Activated T-helper 1 cell treated with anti-CD3 and anti-CD28 coated beads, Interleukin-12 subunit alpha, Interleukin-12 subunit beta, Interleukin-2, Interleukin-4 antibody, amounts not matched to agents 30 ng/mL and 10 ng/mL and 1 ng/mL, durations not matched to agents 14 hours and 24 hours and 36 hours (primary cell): ENCODE measurements at places on chromosomes 2 and 18.
A peak's percentile ranks its signal among the peaks of the same experiment; 100 is the strongest.

DNA sequence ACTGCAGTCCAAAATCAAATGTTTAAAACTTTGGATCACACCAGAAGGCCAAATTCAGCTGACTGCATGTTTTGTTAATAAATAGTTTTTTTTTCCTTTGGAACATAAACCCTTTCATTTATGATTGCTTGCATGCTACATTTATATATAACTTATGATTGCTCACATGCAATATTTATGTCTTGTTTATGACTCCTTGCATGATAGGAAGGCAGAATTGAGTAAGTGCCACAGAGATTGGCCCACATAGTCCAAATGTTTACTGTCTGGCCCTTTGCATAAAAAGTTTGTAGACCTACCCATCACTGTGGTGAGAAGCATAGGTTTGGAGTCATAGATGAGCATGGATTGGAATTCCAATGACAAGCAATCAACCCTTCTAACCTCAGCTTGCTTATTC, 30.8 kb downstream of the WDFY1 start:
- DNase-seq = no peak
- H3K36me3 ChIP-seq = peaks cover 24% of the 10 kb centered on the region
- H3K4me3 ChIP-seq = no peak overlapping the region
- peaks cover 4% of the 10 kb centered on the region for H3K4me1 ChIP-seq

DNA sequence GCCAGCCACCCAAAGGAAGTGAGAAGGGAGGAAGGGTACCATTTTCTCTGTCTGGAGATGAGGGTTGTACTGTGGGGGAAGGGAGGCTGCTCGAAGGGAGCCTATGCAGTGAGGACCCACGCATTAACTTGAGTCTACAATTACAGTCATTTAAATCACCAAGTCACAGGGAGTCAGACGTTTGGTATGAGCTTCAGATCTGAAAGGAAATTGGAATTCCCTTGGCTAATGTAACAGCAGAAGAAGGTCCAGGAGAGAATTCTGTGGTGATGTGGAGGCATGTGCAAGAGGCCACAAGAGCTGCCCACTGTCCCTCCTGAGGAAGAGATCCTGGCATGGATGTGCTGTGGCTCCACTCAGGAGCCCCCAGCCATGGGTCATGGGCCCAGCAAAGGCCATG, 22.5 kb downstream of the DAPL1 start:
- no peak overlapping the region for H3K4me3 ChIP-seq
- no peak for DNase-seq
- H3K27me3 ChIP-seq = no peaks in the 10 kb centered on the region
- no peaks in the 10 kb centered on the region for H3K4me1 ChIP-seq

DNA sequence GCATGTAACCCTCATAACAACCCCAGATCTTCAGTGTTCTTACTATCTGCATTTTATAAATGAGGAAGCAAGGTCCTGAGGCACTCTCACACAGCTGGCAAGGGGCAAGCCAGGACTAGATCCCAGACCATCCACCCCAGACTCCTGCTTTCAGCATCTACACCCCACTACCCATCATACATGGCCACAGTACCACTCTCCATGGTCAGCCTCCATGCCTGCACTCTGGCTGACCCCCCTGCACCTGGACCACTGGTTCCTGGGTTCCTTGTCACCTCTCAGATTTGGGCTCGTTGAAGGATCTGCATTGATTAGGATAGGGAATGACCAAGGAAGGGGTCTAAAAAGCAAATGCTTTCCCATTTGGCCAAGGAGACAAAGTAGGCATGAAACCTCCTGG, 36.0 kb upstream of the TEX51 start:
- no peak overlapping the region for H3K27ac ChIP-seq
- H3K27me3 ChIP-seq = peaks cover 2% of the 10 kb centered on the region
- no peaks in the 10 kb centered on the region for H3K36me3 ChIP-seq

GRCh38 chr2:28567061-28567471, 71.2 kb downstream of the PLB1 start:
- peaks cover 24% of the 10 kb centered on the region for H3K4me1 ChIP-seq
- DNase-seq = no peak
- peak overlapping the region; percentile 32 for H3K27ac ChIP-seq
- peaks cover 1% of the 10 kb centered on the region for H3K36me3 ChIP-seq
- H3K4me3 ChIP-seq = peak overlapping the region; percentile 86
- H3K27me3 ChIP-seq = peaks cover 6% of the 10 kb centered on the region

- H3K27me3 ChIP-seq = peaks cover 4% of the 10 kb centered on the region
- no peak overlapping the region for H3K4me3 ChIP-seq
- no peak overlapping the region for H3K27ac ChIP-seq
- peaks cover 10% of the 10 kb centered on the region for H3K4me1 ChIP-seq
These were observed 21.8 kb upstream of the RAB27B start for GRCh38 chr18:54806526-54806925.

DNA sequence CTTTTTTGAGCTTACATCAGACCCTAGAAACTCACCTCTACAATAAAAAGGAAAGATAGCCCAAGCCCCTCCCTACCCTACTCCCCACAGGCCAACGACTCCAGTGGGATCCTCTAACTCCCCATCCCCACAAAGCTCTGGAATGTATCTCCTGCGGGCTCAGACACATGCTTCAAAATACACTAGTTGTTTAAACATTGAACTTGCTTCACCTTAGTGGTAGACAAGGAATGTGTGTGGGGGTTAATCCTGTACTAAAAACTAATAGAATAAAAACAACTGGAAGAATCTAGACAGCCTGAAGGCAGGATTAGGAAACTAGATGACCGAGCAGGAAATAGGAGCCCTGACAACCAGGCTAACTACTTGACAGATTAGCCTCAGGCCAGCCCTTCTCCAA, 211.5 kb downstream of the SUCLG1 start:
- no peak for DNase-seq
- H3K27ac ChIP-seq = no peak overlapping the region
- H3K4me3 ChIP-seq = no peak overlapping the region
- no peaks in the 10 kb centered on the region for H3K36me3 ChIP-seq
- no peaks in the 10 kb centered on the region for H3K4me1 ChIP-seq

- DNase-seq = no peak
- no peak overlapping the region for H3K27ac ChIP-seq
- no peaks in the 10 kb centered on the region for H3K4me1 ChIP-seq
These were observed 122.1 kb upstream of the HS6ST1 start for GRCh38 chr2:128440666-128441340.

DNA sequence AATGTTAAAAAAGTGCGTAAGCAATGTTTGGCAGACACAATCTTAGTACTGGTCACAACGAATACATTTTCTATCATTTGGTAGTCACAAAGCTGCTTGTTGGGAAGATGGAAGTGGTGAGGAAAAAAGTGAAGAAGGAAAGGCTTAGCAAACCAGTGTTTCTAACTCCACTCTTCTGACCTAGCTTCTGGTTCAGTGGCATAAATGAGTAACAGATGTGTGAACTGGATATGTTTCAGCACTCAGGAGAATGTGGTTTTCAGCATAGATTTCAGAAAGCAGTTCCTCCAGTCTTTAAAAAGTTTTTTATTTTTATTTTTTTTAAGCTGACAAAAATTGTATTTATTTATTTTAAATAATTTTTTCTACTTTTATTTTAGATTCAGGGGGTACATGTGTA, 357.1 kb downstream of the CPS1 start:
- no peak for DNase-seq
- H3K36me3 ChIP-seq = no peaks in the 10 kb centered on the region
- no peak overlapping the region for H3K27ac ChIP-seq
- no peaks in the 10 kb centered on the region for H3K4me1 ChIP-seq

DNA sequence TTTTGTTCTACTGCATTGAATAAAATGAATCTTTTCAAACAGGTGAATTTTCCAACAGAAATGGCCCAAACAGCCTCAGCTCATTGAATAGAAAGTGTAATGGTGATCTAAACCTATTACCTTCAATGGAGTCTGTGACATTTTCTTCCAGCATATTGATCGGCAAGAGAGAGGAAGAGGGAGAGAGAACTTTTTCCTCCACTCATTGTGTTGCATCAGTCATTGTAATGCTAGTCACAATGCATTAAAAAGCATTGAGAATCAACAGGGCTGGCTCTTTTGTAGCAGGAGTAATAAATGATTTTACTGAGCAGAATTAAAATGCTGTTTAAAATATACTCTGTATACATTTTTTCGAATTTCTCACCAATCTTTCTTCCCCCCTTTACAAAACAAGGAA, 1794.5 kb upstream of the CELF4 start:
- H3K4me3 ChIP-seq = no peak overlapping the region
- H3K36me3 ChIP-seq = no peaks in the 10 kb centered on the region
- DNase-seq = no peak
- H3K4me1 ChIP-seq = no peaks in the 10 kb centered on the region
